ENCODE measurements at places on chromosomes 7 and 10.

DNA sequence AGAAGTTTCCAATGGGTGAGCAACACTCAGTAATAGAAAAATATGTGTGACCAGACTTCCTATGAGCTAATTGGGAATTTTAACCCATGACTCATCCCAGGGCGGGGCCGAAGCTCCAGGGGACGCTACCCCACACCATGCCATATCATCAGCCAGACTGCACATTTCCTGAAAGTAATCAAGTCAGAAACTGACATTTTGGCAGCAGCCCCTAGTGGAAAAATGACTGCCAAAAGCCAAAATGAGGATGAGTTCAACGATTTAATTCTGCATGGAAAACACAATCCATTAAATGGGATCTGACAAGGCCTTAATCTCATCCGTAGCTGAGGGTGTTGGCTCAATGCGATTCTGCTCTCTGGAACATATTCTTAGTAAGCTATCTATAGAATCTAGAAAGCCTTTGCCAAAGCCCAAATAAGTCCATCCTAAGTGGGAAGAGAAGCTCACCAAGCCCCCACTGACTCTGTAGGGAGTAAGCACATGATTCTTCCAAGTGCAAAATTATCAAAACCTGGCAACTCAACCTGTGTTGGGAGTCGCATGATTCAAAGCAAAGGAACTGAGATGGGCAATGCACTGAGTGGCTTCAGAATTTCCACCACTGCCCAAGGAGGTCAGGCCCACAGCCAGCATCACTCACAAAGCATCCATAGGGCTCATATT, 93.1 kb upstream of the PDE1C start:
- no peak for DNase-seq

GRCh38 chr7:32228601-32229000, 158.4 kb upstream of the PDE1C start:
- no peak for DNase-seq

DNA sequence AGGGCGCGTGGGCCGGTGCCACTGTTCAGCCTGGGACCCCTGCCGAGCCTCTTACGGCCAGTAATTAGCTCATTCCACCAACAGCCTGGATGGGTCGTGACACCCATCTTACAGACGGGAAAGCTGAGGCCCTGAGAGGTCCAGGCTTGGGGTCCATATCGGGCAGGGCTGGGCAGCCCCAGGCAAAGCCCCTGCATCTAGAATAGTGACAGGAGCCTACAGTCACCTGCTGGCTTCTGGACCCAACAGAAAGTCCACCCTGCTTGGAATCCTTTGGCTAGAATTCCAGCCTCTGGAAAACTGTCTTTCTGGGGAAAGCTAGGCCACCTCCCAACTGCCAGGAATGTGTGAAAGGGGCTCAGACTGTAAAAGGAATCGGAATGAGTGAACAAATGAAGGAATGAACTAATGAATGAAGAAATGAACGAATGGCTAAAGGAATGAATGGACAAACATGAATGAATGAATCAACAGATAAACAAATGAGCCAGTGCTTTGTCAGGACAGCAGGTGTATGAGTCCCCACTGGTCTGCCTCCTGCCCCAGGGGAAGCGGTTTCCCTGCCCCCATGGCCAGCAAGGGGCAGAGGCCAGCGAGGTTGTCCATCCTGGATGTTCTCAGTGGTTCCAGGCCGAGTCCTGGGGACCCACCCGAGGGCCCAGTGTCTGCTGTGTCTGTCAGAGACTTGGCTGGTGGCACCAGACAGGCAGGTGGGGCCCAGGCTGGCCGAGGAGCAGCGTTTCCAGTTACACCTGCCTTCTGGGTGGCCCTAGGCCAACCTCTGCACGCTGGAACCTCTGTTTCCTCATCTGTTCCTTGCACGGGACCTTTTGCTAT, 24.1 kb upstream of the PDGFA start:
- DNase-seq, result no peak

GRCh38 chr10:44388641-44389040, 3.7 kb upstream of the CXCL12 start:
- no peak for DNase-seq

- no peak for DNase-seq
These were observed 13.1 kb downstream of the PHKG1 start for GRCh38 chr7:56079450-56080185.

DNA sequence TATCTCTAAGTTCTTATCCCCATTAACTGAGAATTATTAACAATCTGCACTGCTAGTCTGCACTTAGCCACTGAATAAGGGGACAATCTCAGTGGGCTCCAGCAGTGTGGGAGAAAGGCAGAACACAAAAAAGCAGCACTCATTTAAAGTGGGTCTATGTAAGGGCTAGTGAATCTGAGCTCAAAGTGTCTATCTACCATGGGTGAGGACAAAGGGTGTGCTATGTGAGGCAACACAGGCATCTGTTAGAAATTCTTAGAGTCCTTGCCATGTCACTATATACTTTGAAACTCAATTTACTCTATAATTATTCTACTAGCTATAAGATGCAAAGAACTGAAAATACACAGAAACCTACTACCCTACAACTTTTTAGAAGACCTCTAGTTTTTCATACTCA, 135.8 kb upstream of the TMEM168 start:
- DNase-seq, result no peak

DNA sequence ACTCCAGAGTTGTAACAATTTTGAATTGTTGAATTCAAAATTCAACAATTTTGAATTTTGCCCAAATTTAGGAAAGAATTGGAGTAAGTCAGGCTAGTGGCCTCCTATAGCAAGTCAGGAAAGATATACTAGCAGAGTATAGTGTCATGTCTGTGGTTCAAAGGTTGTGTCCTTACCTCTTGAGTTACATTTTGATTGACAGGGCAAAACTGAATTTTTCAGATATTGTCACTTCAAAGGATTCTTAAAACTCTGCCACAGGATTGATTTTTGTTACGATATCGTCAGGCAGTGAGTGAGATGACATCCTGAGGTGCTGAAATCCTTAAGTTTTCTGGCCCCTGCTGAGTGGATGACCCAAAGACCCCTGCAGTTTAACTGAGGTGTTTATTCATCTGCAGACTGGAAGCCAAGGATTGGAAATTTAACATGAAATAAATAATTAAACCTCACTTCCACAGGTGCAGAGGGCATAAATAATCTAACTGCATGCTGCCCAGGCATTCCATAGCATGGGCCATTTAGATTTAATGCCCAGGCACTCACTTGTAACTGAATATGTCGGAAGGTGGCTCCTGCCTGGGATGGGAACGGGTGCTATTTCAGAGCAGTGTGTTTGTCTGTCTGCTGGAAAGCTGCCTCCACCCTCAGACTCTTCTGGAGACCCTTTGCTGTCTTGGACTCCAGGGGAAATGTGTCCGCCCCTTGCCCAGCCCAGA, 50.8 kb downstream of the RBM20 start:
- DNase-seq, result no peak

DNA sequence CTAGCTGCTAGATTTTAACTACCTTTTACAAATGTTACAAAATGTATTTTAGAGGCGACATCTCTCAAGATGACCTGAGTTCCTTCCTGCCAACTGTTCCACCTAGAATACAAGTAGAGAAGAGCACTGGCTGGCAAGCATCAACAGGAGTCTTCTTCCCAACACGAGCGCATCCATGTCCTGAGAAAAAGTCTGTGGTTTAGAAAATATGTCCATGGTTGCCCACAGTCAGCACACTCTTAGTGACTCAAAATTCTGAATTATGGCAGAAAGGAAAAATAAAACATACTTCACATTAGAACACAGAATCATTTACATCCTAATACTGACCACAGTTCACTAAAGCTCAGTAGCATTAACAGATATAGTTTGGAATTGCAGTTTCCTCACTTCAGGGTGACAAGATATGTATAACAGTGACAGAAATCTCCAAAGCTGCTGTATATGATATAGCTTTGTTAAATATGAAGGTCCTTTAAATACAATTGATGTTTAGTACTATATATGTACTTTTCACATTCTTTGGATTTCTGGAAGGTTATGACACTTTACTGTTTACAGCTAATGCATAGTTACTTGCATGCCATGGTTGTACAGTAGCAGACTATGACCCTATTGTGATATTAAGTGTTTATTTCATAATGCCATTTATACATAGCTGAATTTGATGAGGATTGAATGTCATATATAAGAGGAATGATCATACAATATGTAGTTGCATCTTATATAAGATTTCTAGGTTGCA, 327.1 kb downstream of the GFRA1 start:
- no peak for DNase-seq

DNA sequence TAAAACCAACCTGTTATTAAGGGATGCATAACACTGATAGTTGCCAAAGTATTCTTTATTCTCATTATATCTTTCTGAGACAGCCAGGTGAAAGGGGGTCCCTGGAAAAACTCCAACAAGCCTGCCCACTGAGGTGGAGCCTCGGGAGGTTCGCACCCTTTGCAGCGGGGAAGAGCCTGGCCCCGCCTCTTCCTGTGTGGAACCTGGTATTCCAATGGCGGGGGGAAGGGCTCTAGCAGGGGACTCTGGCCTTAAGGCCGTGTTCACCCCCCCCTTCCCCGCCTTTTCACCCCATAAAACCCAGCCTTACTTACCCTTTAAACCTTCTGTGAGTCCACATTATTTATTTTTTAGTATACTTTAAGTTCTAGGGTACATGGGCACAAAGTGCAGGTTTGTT, 62.4 kb upstream of the PDK4 start:
- no peak for DNase-seq

DNA sequence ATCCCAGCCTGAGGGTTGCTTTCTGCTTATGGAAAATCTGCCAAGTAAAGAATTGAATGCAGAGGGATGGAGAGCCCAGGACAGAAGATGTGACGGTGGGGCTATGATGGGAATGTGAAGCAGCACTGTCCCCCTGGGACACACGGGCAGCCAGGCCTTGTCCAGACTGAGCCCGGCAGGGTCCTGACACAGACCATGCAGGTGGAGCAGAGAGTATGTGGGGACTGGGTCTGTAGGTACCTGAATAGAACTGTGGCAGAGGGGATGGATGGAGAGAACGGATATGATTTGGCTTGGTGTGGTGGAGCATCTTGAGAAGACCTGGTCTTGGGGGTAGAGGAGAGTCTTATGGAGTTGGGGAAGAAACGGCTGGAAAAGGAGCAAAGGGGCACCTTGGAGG, 732 bp upstream of the LRRC18 start:
- DNase-seq, result no peak

Data from T-helper 2 cell (primary cell).